Neural crest cell (in vitro differentiated cells): ENCODE measurements at places on chromosomes 2 and 18.

- no peak for DNase-seq
These were observed 10.5 kb downstream of the PPIL3 start for GRCh38 chr2:200878289-200878880.

- no peak for DNase-seq
These were observed 334.6 kb upstream of the LYPD1 start for GRCh38 chr2:133004623-133005022.

GRCh38 chr18:62577765-62578164 is 54.9 kb downstream of the ZCCHC2 start:
- DNase-seq, result no peak

GRCh38 chr2:133773854-133774653 is 205.8 kb upstream of the NCKAP5 start:
- DNase-seq, result no peak

GRCh38 chr2:97011977-97012569 is 25.7 kb upstream of the FAM178B start:
- DNase-seq, result no peak

DNA sequence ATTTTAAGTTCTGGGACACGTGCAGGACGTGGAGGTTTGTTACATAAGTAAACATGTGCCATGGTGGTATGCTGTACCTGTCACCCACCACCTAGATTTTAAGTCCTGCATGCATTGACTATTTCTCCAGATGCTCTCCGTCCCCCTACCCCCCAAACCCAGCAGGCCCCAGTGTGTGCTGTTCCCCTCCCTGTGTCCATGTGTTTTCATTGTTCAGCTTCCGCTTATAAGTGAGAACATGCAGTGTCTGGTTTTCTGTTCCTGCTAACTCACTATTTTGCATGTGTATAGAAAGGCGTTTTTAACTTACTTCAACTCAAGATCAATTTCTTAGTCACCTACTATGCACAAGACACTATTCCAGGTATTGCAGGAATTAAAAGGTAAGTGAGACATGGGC is 128.0 kb downstream of the PLCL1 start:
- no peak for DNase-seq

GRCh38 chr2:49840428-49840975 is 686.2 kb upstream of the FSHR start:
- DNase-seq, result no peak

- no peak for DNase-seq
These were observed 753 bp downstream of the ITPRIPL1 start for GRCh38 chr2:96325884-96326255.

DNA sequence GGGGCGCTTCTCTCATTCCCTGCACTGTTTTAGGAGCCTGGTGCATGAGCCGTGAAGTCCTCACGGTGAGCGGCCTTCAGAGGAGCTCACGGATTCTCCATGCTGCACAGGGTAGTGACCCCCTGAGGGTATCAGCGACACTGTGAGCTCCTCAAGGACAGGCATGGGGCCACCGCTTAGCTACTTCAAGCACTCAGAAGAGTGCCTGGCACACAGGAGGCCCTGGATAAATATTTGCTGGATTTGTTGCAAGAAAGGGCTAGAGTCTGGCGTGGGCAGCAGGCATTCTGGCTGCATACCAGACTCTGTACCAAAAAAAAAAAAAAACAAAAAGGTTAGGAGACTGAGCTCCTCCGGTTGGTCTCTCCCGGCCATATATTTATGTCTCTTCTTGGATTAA is 5.7 kb upstream of the MBP start:
- DNase-seq, result no peak

- DNase-seq, result no peak
These were observed 85.9 kb downstream of the UBE2E3 start for GRCh38 chr2:181066333-181066732.

DNA sequence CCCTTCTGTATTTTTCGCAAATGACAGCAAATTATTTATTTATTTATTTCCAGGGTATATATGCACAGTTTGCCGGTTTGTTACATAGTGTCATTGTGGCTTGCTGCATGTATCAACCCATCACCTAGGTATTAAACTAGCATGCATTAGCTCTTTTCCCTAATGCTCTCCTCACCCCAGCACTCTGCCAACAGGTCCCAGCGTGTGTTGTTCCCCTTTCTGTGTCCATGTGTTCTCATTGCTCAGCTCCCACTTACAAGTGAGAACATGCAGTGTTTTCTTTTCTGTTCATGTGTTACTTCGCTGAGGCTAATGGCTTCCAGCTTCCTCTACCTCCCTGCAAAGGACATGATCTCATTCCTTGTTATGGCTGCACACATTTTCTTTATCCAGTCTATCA is 592.3 kb downstream of the TRIB2 start:
- no peak for DNase-seq

GRCh38 chr2:238727585-238728329 is 120.1 kb upstream of the TWIST2 start:
- no peak for DNase-seq

DNA sequence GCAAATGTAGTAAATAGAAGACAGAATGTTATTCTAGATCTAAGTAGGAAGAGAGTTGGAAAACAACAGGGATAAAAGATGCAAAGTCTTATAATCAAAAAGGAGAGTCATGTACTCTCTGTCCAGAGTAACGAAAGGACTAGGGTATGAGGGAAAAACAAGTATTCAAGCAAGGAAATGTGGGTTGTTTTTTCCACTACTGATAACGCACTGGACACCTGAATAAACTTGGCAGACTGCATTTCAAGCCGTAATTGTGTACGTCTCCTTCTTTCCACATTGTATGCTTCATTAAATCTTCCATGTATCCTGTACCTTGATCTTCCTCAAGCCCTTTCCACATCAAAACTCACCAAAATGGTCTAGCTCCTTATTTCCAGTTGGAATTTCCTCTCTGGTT is 420.6 kb downstream of the ZEB2 start:
- no peak for DNase-seq

DNA sequence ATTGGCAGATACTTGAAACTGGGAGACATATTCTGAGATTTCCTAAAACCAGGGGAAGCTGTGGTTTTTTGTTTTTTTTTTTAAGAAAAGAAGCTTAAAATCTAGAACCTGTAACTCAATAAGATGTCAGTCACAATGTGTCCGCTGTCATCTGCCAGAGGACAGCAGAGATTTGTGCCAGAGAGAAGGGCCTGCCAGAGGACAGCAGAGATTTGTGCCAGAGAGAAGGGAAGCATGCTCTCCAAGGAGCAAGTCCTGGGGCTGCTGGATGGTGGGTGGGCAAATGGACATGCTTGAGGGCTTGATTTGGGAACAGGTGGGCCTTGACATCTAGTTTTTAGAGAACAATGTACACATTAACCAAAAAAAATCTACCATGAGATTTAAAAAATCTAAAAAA is 77.9 kb downstream of the CCDC93 start:
- no peak for DNase-seq

GRCh38 chr18:22342625-22343024 is 75.1 kb downstream of the CTAGE1 start:
- DNase-seq, result no peak

- no peak for DNase-seq
These were observed 16.5 kb upstream of the SLC16A14 start for GRCh38 chr2:230085201-230085600.

- DNase-seq, result no peak
These were observed 91.7 kb downstream of the AGPS start for GRCh38 chr2:177484180-177484795.

- DNase-seq, result no peak
These were observed 19.3 kb downstream of the CTAGE1 start for GRCh38 chr18:22398464-22398863.

GRCh38 chr2:204664708-204665121 is 119.4 kb downstream of the PARD3B start:
- DNase-seq, result no peak

DNA sequence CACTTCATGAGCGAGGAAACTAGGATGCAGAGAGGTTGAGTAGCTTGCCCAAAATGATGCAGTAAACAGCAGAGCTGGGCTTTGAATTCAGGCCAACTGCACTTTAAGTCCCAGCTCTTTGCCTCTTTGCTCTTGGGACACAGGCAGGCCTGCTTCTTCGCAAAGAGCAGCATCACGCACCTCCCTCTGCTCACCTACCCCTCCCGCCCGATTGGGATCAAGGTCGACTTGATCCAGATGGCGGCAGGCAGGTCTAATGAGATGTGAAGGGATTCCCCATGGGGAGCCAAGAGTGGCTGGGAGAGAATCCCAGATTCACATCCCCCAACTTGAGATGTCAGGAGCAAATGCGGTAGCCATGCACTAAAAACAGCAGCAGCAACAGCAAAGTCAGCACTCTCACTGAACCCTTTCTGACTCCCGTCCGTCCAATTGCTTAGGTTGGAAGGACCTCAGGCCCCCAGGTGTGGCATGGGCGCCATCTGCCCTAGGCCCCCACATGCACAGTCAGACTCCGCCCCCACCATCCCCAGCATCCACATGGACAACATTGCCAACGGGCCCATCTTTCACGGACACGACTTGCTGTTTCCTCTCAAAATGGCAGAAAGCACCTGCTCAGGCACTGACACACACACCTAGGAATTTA is 84.3 kb upstream of the MAP4K4 start:
- no peak for DNase-seq
